ENCODE measurements at places on chromosomes 16 and 17. TPM values are rescaled to one million over a fixed set of nuclear protein-coding genes. Genes with fewer than 3 reads are reported as not detected.

The LGALS9B gene
- total RNA-seq, result not detected

The HCFC1R1 gene
- 15.1 TPM for total RNA-seq

The BRIP1 gene
- 5.8 TPM for total RNA-seq

The CCL14 gene
- not detected for total RNA-seq

The SLC35G6 gene
- total RNA-seq, result not detected

The CACNG3 gene
- total RNA-seq, result 2.5 TPM

The GAST gene
- not detected for total RNA-seq

The NPIPA2 gene
- total RNA-seq, result not detected
